MV-4-11 (cell line): ENCODE measurements at places on chromosomes 5 and 9.
A peak's percentile ranks its signal among the peaks of the same experiment; 100 is the strongest.

DNA sequence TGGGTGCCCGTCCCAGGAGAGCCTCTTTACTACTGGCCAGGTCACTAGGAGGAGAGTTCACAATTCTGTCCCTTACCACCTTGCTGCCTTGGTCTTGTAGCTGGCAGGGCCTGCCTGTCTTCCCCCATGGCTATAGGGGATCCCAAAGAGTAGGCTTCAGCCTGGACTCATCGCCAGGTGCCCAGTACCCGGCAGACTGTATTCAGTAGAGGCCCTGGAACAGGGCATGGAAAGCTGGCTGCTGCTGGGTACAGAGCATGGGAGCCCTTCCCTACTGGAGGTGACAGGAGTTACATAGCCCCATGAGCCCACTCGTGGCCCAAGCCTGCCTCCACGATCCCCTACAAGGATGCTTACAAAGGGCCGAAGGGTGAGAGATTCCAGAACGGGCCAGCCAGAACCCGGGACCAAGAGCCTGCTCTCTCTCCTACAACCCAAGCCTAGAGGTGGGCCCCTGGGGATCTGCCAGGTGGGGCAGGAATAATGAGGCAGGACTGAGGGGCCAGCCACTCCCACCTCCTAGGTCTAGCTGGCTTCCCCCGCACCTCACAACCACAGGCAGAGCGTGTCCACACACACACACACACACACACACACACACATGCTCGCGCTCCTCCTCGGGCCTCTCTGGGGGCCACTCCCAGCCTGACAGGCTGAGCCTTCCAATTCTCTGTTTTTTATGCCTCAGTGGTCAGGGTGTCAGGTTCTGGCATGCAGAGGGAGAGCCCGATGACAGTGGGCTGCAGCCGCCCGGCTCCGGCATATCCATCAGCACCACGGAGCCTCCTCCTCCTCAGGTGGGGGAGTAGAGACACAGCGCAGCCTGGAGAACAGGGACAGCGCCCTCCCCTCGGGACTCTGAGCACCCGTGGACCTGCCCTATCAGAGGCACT, 186.0 kb downstream of the PAX5 start:
- DNase-seq = no peak

DNA sequence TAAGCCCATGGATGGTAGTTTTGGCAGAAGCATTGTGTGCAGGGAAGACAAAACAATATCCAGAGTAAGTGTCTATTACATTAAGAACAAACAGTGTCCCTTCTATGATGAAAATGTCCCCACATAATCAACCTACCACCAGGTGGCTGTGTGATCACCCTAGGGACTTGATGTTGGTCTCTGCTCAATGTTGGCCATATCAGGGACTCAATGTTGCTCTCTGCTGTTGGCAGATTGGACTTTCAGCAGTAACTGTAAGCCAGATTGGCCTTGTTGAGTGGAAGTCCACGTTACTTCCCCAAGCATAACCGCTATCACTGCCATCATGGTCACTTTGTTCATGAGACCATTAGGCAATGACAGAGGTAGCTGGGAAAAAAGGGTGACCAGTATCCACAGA, 52.8 kb upstream of the PRSS3 start:
- no peak for DNase-seq

DNA sequence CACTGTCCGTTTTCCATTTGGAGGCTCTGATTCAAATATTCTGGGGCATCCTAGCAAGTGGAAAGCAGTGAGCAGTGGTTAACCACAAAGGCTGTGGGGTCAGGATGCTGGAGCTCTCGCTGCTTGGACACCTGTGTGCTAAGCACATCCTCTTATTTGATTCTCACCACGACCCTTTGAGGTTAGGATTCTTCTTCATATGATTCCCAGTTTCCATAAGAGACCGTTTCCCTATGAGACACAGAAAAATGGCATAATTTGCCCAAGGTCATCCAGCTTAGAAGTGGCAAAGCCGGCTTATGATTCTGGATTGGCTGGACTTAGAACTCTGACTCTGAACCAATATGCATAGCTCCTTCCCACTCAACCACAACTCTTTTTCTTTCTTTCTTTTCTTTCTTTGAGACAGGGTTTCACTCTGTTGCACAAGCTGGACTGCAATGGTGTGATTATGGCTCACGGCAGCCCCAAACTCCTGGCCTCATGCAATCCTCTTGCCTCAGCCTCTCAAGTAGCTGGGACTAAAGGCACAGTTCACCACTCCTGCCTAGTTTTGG, 207.7 kb downstream of the TTLL11 start:
- DNase-seq = peak; percentile 7

DNA sequence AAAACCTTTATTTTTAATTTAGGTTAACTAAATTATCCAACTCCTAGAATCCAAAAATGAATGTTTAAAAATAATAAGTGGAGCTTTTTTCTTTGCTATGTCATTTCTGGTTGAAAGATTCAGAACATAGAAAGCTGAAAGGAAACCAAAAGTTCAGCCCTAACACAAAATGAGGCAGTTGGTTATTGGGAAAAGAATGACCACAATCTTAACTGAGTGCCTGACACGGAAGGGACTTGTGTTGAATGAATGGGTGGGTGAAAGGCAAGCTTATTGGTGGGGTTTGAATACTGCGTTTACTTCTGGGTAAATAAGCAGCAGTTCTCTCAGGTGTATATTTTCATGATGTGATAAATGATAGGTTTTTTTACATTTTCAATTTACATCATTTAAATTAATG, 243.5 kb downstream of the IRX1 start:
- DNase-seq = no peak

- no peak for DNase-seq
Observed at GRCh38 chr9:4306066-4306776, 6.4 kb upstream of the GLIS3 start.

DNA sequence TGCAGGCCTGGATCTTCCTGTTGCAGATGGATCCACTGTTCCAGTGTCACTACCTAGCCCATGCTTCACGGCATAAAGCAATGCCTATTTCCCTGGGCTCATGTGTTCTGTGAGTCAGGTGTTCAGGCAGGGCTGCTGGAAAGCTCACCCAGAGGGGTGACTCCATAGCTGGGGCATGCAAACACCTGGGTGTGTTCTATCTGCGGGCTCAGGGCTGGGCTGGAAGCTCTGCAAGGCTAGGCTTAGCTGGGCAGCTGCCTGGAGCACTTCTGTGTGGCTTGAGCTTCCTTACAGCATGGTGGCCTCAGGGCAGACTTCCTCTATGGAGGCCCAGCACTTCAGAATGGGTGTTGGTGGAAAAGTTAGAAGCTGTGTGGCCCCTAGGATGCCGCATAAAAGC, 139.9 kb downstream of the GADD45G start:
- no peak for DNase-seq
